PC-9 (cell line): ENCODE measurements at places on chromosomes 3 and 15.

DNA sequence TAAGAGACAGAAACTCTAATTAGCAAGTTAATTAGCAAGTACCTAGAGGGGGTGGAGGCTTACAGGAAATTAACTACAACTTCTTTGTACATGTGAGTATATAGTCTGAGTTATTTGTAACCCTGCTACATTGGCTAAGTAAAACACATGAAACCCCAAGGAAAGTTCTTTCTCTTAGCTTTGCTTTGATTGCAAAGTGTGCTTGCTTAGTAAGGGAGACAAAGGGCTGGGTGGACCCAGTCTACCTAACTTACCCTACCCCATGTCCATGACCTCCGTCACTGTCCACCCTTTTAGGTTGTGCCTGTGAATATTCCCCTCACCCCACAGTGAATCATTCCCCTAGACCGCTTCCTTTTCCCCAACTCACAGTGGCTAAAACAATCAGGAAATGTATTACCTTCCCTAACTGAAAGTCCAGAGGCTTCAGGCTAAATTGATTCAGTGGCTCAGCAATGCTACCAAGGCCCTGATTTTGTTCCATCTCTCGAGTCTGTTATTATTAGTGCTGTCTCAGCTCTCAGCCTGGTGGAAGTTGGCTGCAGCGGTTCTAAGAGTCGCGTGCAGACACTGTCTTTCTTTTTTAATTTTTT, 31.1 kb upstream of the RYR3 start:
- no peaks in the 10 kb centered on the region for H3K27me3 ChIP-seq
- H3K4me1 ChIP-seq: peaks cover 34% of the 10 kb centered on the region
- H3K27ac ChIP-seq: peak overlapping the region; percentile 95
- no peak overlapping the region; the same call in 1 of the 2 replicates for H3K4me3 ChIP-seq

DNA sequence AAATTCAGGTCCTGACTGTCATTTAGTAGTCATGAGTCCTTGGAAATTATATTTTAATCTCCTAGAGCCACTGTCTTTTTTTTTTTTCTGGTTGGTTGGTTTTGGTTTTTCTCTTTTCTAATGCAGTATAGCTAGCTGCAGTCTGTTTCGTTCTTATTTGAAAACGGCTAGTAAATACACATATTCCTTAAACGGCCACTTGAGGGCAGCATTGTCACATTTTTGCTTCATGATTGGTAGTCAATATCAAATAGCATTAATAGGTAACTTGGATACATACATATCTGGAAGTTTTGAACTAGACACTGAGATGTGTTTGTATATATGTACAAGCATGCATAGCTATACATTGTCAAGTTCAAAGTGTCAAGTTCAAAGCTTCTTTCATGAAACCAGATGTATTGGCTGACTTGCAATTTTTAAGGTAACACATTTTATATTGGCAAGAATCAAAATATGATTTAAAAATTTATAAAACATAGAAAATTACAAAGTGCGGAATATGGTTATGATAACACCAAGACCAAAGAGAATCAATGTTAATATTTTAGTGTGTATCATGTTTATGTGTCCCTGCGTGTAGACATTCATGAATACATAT, 22.5 kb downstream of the GABRA5 start:
- no peak overlapping the region for H3K27ac ChIP-seq
- no peaks in the 10 kb centered on the region for H3K27me3 ChIP-seq
- no peaks in the 10 kb centered on the region for H3K36me3 ChIP-seq

- H3K27ac ChIP-seq: no peak overlapping the region
- no peak for DNase-seq
- no peak overlapping the region for H3K4me3 ChIP-seq
- no peaks in the 10 kb centered on the region for H3K4me1 ChIP-seq
- H3K36me3 ChIP-seq: 0 out of 2 replicates have a peak, but pooled peaks cover 7% of the 10 kb centered on the region
- H3K27me3 ChIP-seq: no peaks in the 10 kb centered on the region
Observed at GRCh38 chr15:64430000-64430735, 30.2 kb upstream of the ZNF609 start.

GRCh38 chr3:60303160-60303559, 948.1 kb downstream of the FHIT start:
- no peak overlapping the region for H3K4me3 ChIP-seq
- no peak for DNase-seq
- H3K27ac ChIP-seq: no peak overlapping the region
- H3K27me3 ChIP-seq: no peaks in the 10 kb centered on the region
- no peaks in the 10 kb centered on the region for H3K36me3 ChIP-seq

GRCh38 chr15:51641490-51642130, 19.0 kb upstream of the DMXL2 start:
- H3K36me3 ChIP-seq: no peaks in the 10 kb centered on the region
- H3K27ac ChIP-seq: no peak overlapping the region

- no peak for DNase-seq
- H3K27me3 ChIP-seq: no peaks in the 10 kb centered on the region
- H3K27ac ChIP-seq: no peak overlapping the region
- H3K4me3 ChIP-seq: no peak overlapping the region
Observed at GRCh38 chr3:102353805-102354204, 81.0 kb upstream of the ZPLD1 start.

DNA sequence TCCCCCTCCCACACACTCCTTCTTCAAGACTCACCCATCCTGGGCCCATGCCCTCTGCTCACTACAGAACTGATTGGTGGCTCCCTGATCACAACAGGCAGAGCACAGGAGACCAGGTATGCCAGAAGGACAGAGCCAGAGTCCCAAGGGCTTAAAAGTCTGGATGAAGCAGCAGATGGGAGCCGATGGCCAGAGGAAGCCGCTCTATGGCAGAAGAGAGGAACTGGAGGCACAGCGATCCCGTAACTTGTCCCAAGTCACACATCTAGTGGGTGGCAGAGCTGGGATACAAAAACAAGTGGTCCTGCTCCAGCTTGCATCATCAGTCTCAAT, 20.7 kb downstream of the ITGA11 start:
- no peaks in the 10 kb centered on the region for H3K36me3 ChIP-seq
- no peak overlapping the region for H3K27ac ChIP-seq
- DNase-seq: no peak
- no peak overlapping the region for H3K4me3 ChIP-seq
- H3K27me3 ChIP-seq: no peaks in the 10 kb centered on the region
- H3K4me1 ChIP-seq: no peaks in the 10 kb centered on the region

DNA sequence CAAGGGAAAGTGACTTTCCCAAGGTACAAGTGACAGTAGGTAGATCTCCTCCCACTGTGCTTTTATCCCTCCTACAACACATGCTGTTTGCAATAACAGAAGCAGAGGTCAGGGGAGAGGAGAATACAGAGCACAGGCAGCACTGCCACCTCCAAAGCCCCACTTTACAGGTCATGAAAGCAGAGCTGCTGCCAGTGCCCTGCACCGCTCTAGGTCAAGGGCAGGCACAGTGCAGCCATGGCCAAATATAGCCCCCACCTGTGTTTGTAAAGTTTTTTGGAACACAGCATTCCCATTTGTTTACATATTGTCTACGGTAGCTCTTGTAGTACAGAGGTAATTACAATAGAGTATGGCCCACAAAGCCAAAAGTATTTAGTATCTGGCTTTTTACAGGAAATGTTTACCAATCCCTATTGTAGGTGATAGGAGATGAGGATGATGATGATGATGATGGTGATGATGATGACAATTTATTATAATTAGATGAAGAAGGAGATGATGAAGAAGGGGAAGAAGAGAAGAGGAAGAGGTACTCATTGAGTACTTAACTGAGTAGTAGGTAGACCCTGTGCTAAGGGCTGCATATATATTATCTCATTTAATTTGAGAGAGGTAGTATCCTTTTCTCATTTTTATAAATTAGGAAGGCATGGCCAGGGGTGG, 20.4 kb downstream of the HDC start:
- H3K4me1 ChIP-seq: peaks cover 10% of the 10 kb centered on the region
- H3K36me3 ChIP-seq: no peaks in the 10 kb centered on the region
- DNase-seq: no peak
- no peak overlapping the region for H3K4me3 ChIP-seq

DNA sequence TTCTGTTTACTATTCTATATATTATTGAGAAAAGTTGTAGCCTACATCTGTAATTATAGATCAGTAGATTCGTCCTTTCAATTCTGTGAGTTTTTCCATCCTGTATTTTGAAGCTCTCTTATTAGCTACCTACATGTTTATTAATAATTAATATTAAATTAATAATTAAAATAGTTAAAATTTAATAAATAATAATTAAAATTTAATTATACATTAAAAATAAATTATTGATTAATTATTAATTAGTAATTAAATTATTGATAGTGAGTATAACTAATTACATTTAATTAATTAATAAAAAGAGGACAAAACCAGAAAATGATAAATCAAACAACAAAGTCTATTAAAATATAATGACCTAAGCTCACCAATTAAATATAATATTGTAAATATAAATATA, 606.6 kb upstream of the ROBO1 start:
- H3K36me3 ChIP-seq: no peaks in the 10 kb centered on the region
- no peak for DNase-seq
- no peaks in the 10 kb centered on the region for H3K27me3 ChIP-seq
- H3K4me3 ChIP-seq: no peak overlapping the region
- no peaks in the 10 kb centered on the region for H3K4me1 ChIP-seq

DNA sequence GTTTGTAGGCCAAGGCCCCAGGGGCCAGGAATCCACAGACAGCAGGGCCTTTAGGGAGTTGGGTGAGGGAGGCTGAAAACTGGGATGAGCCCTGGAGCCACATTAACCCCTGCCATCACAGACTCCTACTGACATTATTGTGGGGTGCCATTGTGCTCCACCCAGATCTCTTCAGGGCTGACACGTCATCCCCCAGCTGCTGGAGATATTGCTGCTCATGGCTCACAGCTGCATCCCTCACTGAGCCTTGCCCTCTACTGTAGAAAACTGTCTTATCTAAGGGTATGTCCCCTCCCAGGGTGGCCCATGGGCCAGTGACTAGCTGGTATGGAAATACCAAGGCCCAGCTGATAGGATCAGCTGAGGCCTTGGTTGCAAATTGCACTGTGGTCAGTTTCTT, 87.3 kb upstream of the PRR23C start:
- no peaks in the 10 kb centered on the region for H3K27me3 ChIP-seq
- no peaks in the 10 kb centered on the region for H3K4me1 ChIP-seq
- no peak overlapping the region for H3K27ac ChIP-seq
- DNase-seq: no peak
- no peaks in the 10 kb centered on the region for H3K36me3 ChIP-seq

DNA sequence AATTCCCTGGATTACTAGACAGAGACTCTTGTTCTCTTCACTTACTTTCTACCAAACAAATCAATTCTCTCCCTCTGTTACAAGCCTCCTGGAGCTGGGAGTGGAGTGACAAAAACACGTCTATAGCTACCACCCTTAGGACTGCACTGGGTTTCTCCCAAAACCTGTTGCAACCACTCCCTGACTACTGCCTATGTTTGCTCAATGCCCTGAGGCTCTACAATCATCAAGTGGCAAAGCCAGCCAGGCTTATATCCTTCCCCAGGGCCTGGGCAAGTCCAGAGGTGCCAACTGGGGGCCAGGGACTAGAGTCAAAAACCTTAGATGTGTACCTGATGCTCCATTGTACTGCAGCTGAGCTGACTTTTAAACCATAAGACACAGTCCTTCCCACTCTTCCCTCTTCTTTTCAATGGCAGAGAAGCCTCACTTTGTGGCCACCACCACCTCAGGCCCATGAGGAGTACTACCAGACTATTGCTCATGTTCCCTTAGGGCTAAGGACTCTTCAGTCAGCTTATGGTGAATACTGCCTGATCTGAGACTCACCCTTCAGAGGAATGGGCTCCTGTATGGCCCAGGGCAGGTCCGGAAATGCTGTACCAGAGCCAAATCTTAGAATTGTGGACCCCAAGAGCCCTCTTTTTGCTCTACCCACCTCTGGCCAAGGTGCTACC, 125.4 kb upstream of the PLCL2 start:
- no peaks in the 10 kb centered on the region for H3K36me3 ChIP-seq
- peak; percentile 43 for DNase-seq
- H3K4me1 ChIP-seq: peaks cover 11% of the 10 kb centered on the region
- H3K27ac ChIP-seq: no peak overlapping the region
- no peak overlapping the region for H3K4me3 ChIP-seq
- no peaks in the 10 kb centered on the region for H3K27me3 ChIP-seq

- no peak overlapping the region for H3K27ac ChIP-seq
- no peak for DNase-seq
- no peaks in the 10 kb centered on the region for H3K36me3 ChIP-seq
- no peak overlapping the region for H3K4me3 ChIP-seq
- no peaks in the 10 kb centered on the region for H3K4me1 ChIP-seq
Observed at GRCh38 chr3:64954995-64955636, 267.3 kb upstream of the ADAMTS9 start.

- no peaks in the 10 kb centered on the region for H3K27me3 ChIP-seq
- DNase-seq: peak; percentile 49
- H3K4me1 ChIP-seq: peaks cover 15% of the 10 kb centered on the region
- peak overlapping the region; percentile 71 for H3K4me3 ChIP-seq
Observed at GRCh38 chr3:51539291-51539941, 897 bp downstream of the RAD54L2 start.

DNA sequence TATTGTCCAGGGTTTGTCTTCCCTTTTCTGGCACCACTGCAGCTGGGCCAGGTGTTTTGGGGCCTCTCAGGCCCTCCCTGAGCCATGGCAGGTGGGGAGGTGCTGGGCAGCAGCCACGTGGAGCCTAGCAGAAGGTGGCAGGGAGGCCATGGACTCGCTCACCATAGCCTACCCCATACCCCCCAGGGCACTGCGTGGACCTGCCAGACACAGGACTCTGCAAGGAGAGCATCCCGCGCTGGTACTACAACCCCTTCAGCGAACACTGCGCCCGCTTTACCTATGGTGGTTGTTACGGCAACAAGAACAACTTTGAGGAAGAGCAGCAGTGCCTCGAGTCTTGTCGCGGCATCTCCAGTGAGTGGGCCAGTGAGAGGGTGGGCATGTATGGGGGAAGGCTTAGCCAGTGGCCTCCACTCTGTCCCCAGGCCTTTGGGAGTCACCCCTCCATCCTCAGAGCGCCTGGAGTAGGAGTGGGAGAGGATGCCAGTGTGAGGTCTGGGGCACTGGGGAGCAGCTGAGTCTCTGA, 11.9 kb downstream of the SPINT1 start:
- peaks cover 21% of the 10 kb centered on the region for H3K4me1 ChIP-seq
- H3K27ac ChIP-seq: peak overlapping the region; percentile 89; the same call in 1 of the 2 replicates
- no peak overlapping the region for H3K4me3 ChIP-seq
- H3K27me3 ChIP-seq: no peaks in the 10 kb centered on the region

GRCh38 chr3:16280671-16281070, 15.7 kb downstream of the OXNAD1 start:
- no peak overlapping the region for H3K27ac ChIP-seq
- no peaks in the 10 kb centered on the region for H3K4me1 ChIP-seq
- no peak overlapping the region for H3K4me3 ChIP-seq
- H3K27me3 ChIP-seq: no peaks in the 10 kb centered on the region

DNA sequence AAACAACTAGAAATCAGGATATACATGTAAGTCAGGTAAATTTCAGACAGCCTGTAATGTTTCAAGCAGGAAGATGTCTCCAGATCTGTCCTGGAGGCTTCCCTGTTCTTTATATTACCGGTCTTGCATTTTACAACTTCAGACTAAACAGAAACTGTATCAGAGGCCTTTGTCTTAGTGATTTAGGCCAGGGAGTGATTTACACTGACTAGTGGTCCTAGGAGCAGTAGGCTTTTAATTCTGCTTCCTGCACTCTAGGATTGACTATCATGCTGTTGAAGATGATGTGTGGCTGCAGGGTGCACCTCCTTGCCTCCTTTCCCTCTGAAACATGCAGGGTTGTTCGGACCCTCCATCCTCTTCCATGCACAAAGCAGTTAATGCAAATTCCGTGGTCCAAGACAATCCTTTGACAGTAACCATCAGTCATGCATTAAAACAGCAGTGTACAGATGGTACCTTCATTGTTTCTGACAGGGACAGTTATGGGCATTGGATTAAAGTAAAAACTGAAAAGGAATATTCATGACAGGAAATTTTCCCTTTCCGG, 27.6 kb downstream of the CHRNA7 start:
- no peak overlapping the region for H3K4me3 ChIP-seq
- no peak overlapping the region for H3K27ac ChIP-seq
- no peaks in the 10 kb centered on the region for H3K36me3 ChIP-seq
